OCI-M1 (cell line): ENCODE measurements at places on chromosomes 5 and 9.
A peak's percentile ranks its signal among the peaks of the same experiment; 100 is the strongest.

DNA sequence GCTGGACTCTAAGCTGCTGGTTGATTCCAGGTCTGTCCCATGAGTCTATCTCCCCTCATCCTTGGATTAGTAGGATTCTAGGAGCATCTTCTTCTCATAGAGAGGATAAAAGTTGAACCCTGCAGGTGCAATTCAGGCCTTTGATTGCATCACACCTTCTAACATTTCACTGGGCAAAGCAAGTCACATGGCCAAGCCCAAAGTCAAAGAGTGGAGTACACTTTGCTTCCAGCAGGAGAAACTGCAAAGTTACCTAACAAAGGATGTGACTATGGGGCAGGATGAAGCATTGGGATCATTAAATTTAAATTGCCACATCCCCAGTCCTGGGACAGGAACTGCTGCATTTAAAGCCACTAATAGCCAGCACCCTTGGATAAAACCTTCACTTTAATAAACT, 51.0 kb upstream of the EGFLAM start:
- DNase-seq = peak; percentile 20

- no peak for DNase-seq
Measured at GRCh38 chr9:133712221-133713100, 25.7 kb downstream of the SARDH start.

DNA sequence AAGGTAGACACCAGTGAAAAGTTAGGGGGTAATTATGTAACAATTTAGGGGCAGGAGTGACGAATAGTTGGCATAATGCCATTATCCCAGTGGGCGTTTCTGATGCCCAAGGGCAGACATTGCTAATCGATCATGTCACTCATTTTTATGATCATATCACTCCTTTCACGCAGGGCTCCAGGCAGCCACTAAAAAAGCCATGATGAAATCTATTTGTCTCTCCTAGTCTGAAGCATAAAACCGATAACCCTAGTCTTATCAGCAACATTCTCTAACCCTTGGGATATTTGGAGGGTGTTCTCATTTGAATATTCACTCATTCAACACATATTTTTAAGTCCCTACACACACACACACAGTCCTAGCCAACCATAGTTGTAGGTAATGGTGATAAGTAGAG, 114.9 kb downstream of the NMUR2 start:
- no peak for DNase-seq

- DNase-seq = no peak
Measured at GRCh38 chr9:123929177-123929869, 603 bp downstream of the DENND1A start.

DNA sequence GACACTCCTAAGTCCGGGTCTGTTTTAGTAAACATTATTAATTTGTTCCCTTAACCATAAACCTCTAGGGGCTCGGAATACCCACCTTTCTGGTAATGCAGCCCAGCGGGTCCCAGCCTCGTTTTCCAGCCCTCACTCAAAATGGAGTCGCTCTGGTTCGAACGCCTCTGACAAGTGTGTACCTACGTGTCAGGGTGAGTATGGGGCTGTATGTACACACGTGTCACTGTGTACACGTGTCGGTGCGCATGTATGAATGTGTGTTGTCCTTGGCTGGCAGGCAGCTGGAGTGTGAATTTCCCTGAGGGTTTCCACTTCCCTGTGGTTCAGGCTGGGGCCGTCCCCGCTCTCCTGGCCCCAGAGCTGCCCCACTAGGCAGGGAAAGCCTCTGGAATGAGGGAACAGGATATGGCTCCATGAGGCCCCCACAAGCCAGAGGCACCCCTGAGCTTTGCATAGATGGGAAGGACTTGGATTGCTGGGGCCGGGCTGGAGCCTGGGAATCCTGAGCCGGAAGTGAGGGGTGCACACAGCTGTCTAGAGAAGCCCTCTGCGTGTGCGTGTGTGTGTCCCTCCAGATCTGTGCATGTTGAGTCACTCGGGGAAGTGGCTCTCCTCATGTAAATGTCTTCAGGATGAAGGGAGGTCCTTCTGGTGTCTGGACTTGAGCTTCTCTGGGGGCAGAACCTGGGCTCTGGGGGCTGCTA, 160.8 kb upstream of the IER5L start:
- no peak for DNase-seq

GRCh38 chr9:128001779-128002298, 21.1 kb upstream of the EEIG1 start:
- peak; percentile 65 for DNase-seq

GRCh38 chr9:137385061-137385655, 37.8 kb downstream of the EXD3 start:
- no peak for DNase-seq

DNA sequence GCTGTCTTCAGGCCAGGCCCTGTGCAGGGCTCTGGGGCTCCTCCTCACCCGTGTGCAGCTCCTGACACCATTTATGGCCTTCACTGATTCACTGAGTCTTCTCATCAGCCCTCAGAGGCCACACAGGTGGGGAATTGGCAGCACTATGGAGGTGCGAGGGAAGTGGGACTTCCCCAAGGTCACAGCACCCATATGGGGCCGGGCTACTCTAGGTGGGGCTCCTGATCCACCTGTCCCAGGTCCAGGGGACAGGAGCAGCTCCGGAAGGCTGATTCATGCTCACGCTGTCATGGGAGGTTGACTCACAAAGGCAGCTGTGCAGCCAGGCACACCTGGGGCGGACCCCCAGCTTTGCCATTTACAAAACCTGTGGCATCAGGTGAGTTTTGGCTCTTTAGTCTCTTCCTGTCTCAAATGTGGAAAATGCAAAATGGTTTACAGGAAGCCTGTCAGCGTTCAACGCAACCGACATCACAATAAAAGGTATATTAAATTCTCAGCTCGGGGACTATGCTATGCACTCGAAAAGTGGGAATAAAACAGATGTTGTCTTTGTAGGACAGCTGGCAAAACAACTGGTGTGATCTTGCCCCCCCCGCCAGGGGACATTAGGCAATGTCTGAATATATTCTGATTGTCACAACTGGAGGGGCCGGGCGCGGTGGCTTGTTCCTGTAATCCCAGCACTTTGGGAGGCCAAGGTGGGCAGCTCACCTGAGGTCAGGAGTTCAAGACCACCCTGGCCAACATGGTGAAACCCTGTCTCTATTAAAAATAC, 15.0 kb downstream of the NAIF1 start:
- DNase-seq = no peak

DNA sequence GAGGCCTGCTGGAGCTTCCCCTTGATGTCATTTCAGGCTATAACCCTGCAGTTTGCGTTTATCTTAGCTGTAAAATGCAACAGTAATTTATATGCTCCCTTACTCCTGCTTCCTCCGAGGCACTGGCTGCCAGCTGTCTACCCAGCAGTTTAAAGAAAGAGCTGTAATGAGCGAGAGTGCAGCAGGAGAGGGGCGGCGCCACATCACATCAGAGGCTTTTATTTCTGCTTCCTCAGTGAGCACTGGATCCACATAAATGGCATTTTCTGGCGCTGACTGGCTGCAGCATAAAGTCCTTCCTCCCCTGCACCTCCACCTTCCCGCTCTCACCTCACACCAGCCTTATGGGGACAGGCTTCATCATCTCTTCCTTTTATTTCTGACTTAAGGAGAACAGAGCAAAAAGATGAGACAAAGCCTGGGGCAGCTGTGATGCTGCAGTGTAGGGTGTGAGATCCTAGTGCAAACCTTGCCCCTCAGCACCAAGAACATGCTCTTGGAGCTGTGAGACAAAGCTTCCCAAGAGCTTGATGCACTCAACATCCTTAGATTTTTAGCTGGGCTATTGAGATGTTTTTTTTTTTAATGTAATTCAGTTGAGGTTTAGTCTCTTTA, 829.6 kb upstream of the ZNF608 start:
- no peak for DNase-seq

DNA sequence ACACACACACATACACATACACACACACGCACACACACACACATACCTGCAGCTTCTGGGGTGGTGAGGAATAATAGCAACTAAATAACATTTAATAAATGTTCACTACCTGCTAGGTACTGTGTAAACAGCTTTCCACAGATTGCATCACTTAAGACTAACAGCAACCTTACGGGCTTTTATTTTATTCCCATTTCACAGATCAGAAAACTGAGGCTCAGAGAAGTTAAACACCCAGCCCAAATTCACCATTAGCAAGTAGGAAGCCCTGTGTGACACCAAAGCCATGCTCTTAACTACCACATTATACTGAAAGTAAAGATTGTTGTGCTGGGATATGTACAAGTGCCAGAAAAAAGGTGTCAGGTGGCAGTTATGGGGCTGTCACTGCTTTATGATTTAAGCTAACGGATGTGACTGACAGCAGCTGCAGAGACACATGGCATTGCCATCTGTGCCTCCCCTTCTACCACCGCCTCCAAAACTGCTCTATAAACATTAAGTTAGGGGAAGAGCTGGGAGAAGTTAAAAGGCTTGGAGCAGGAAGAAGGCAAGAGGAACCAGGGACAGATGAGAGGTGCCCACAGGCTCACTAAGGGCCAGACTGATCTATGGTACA, 13.6 kb downstream of the MTMR12 start:
- DNase-seq = peak; percentile 21

DNA sequence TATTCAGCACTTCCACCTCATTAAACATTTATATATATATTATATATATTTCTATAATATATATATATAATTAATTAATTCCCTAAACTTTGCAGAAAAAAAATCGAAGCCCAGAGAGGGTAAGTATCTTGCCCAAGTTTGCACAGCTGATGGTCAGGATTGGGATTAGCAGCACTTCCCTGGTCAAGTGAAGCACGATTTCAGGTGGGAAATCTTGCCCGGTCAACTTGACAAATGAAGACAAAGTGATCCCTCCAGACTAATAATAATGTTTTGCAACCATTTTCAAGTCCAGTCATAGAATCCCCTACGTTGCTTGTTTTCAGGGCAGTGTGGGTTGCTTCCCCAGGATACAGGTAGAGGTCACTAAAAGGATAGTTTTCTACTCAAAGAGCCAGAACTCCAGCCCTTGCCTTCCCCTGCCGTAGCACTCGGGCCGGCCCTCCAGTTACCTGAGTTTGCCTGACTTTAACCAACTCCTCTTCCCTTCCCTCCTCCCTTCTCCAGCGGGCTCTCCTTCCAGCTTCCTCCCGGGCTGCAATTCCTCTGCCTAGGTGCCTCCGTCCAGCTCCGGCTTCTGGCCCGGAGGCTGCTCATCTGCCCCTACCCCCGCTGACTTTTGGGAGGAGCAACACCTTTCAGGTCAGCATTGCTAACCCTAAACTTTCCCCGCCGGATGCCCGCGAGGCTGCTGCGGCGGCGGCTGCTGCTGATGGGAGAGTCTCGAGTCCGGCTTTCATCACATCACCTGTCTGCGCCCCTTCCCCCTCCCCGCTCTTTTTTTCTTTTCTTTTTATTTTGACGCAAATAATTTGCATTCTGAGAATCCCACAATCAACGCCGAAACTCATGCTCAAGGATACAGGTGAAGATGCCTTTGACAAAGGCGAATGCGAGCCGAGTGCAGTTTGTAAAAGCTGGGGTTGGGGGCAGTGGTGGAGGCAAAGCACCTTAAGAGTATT, 930 bp downstream of the PRLR start:
- DNase-seq = peak; percentile 6

DNA sequence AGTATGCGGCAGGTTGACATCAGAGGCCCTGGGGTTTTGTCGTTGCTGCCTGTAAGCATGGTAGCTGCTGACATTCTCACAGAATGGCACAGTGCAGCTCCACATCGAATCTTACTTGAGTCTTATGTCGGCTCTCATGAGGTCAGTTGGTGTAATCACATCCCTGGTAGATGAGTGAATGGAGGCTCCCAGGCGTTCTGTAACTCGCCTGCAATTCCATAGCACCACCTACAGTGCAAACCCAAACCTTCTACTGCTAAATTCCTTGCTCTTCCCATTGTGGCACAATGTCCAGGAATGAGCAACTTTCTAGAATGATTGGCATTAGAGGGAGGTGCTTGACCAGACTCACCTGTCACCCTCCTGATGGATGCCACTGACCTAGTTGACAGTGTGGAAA, 578.4 kb downstream of the CCDC171 start:
- DNase-seq = no peak

GRCh38 chr5:29001666-29002065, 1963.3 kb upstream of the CDH9 start:
- peak; percentile 41 for DNase-seq

DNA sequence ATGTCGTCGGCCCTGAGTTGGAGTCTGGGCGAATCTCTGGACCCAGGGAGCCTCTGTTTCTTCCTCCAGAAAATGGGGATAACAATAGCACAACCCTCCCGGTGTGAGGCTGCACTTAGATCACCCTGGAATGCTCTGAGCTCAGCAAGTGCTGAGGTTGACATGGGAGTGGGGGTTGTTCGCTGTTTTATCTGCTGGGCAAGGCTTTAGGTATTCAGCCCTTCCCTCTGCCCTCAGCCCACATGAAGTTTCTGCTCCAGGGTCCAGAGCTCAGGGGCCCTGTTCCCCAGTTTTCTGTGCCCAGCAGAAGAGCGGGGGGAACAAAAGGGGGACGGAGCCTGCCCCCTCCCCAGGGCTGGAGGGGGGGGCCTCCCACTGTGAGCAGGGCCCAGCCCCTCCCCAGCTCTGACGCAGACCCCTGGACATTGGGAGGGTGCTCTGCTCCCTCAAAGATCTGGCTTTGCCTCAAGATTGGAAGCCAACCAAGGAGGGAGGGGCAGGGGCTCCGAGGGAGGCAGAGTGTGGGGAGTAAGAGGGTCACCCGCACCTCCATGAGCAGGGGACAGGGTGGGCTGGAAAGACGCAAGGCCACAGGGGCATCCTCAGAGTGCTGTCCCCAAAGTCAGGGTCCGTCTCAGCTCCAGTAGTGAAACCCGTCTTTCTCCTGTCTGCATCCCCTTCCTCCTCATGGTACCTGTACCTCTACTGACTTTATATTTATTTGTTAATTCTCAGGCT, 215.6 kb downstream of the C9orf50 start:
- DNase-seq = no peak

- no peak for DNase-seq
Measured at GRCh38 chr5:159894149-159894720, 22.0 kb upstream of the ADRA1B start.

GRCh38 chr5:53815471-53815870, 255.0 kb downstream of the NDUFS4 start:
- DNase-seq = no peak

- DNase-seq = no peak
Measured at GRCh38 chr5:33322632-33323031, 118.1 kb upstream of the TARS1 start.
